ENCODE measurements at places on chromosomes 16 and 17.

GRCh38 chr17:77359236-77359635 is 218.5 kb downstream of the SEC14L1 start:
- DNase-seq: no peak

GRCh38 chr17:58233543-58233942 is 4.8 kb upstream of the LPO start:
- no peak for DNase-seq

DNA sequence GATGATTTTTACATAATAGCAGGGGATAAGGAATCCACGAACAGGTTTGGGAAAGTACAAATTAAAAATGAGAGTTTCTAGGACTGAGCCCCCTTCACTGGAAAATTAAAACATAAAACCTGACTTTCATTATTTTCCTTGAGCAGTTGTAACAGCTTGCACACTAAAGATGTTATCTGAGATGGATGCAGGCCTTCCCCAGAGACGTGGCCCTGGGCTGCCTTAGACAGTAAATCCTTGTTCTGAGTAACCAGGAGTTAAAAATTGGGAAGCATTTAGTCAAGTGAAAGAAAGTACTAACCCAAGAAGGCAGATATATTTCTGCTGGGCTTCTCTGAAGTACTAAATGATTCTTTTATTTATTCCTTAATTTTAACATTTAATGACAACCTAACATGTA is 432.2 kb upstream of the KIF2B start:
- no peak for DNase-seq

DNA sequence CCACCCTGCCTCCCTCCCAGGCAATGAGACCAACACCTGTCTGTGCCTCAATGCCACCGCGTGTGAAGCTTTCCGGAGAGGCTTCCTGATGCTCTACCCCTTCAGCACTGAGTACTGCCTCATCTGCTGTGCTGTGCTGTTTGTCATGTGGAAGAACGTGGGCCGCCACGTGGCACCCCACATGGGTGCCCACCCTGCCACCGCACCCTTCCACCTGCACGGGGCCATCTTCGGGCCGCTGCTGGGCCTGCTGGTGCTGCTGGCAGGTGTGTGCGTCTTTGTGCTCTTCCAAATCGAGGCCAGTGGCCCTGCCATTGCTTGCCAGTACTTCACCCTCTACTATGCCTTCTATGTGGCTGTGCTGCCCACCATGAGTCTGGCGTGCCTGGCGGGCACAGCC is 10.9 kb downstream of the OTOP3 start:
- no peak for DNase-seq

DNA sequence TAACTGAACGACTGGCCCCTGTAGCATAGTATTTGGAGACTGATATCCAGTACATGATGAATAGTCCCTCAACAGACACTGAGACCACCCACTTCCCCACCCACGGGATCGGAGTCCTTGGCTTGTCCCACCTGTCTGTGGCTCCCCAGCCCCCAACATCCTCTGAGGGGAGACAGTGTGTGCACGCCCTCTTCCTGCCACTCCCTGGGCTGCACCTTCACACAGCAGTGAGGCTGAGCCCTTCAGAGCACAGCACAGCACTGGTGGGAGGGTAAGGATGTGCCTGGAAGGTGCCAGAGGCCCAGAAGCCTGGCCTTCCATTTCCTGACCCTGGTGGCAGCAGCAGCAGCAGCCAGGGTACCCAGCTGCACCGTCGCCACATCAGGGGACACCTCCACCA is 11.0 kb downstream of the DNASE1 start:
- DNase-seq: no peak

- DNase-seq: peak; percentile 18
Measured at GRCh38 chr16:25031441-25032307, 16.5 kb upstream of the ARHGAP17 start.

DNA sequence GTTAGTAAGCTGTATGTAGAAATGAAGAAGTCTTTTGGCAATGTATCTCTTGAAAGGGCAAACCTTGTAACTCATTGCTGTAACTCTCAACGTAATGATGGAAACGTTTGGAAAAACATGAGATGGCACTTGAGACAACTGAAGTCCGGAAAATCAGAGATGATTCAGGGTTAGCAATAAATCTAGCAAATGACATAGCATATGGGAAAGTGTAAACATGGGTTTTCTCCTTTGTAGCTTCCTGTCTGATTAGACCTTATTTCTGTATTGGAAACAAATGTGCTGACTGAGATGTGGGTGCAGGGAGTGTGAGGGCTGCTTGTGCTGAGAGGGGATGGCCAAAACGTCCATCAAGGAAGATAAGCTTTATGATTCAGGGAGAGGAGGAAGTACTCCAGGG is 110.7 kb upstream of the FAM20A start:
- no peak for DNase-seq

- DNase-seq: no peak
Measured at GRCh38 chr16:144797-145252, 6.4 kb upstream of the NPRL3 start.
